Ascending aorta (tissue), 2 donors: ENCODE measurements at places on chromosomes 5 and 9. TPM values are rescaled to one million over a fixed set of nuclear protein-coding genes. Genes with fewer than 3 reads are reported as not detected.

Gene NUTM2F
- not detected for total RNA-seq

Gene SHOC1
- total RNA-seq = not detected

Gene DMRTA1
- total RNA-seq = not detected

Gene CDO1
- 36.0 TPM for total RNA-seq

Gene MPDZ
- 46.2 TPM for total RNA-seq
